ENCODE measurements at places on chromosomes 12 and 14.

- no peak for DNase-seq
These were observed 64.7 kb upstream of the ESRRB start for GRCh38 chr14:76311079-76311758.

GRCh38 chr12:113403435-113404415, at the start of gene SDS:
SDS (minus strand) TSS chr12:113403887; CDS start chr12:113399708, 4,179 bp downstream.
- peak; percentile 27 for DNase-seq

DNA sequence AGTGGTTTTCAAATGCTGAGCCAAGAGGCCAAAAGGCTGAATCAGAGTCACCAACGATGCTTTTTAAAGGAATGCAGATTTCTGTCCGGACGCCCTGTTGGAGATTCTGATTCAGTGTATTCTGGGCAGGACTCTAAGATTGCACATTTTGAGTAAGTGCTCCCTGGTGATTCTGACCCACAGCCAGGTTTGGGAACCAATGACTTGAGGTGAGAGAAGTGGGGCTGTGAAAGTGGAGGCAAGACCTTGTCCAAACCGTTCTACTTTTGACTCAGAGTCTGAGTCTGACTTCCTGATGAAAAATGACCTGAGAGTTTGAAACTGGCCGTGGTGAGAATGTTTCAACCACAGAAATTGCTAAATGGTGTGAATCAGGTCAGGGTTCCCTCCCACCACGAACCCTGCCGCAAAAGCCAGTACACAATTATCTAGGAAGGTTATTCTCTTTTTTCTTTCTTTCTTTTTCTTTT, 90.2 kb downstream of the NTN4 start:
- no peak for DNase-seq

- no peak for DNase-seq
These were observed 29.4 kb upstream of the PPP2R5C start for GRCh38 chr14:101732118-101732517.

GRCh38 chr14:89110110-89110509, 285.7 kb downstream of the TTC8 start:
- no peak for DNase-seq

DNA sequence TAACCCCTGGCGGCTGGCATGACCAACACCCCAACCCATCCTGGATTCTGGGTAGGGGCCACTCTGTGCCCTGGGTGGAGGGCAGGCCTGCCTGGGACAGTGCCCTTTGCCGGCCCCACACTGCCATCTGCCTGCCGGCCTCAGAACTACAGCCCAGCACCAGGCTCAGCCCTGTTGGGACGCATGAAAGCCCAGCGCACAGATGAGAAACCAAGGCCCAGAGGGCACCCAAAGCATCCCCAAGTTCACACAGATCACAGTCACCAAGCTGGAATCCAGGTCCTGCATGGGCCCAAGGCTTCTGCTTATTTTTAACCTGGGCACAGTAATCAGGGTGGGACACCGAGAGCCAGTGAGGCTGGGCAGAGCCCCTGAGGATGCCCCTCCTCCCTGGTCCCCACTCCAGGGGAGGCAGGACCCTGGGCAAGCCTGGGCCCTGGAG, 26.2 kb downstream of the RFLNA start:
- no peak for DNase-seq

DNA sequence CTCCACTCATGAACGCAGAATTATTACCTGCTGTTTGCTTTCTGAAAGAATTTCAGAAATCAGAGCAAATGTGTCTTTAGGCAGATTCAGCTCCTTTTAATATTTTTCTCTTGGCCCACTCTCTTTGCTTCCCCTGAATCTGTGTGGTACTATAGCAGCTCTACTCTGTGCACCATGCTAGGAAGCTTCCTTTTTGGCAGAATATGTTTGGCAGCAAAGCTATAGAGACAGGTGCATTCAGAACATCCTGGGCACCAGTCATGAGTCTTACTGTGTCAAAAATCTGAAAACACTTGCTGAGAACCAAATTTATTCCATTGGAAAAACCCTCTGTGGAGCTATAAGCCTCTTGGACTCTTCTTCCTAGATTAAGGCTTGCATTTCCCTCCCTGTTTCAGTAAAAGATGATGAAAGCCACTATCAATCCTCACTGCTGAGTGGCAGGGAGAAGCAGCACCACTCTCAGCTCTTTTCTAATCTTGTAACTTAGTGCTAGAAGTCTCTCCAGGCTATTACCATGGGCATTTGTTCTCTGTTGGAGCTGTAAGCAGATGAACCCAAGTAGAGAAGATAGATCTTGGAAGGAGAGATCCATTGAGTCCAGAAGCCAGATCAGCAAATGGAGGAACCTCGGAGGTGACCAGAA, 18.2 kb downstream of the CIPC start:
- DNase-seq = no peak

DNA sequence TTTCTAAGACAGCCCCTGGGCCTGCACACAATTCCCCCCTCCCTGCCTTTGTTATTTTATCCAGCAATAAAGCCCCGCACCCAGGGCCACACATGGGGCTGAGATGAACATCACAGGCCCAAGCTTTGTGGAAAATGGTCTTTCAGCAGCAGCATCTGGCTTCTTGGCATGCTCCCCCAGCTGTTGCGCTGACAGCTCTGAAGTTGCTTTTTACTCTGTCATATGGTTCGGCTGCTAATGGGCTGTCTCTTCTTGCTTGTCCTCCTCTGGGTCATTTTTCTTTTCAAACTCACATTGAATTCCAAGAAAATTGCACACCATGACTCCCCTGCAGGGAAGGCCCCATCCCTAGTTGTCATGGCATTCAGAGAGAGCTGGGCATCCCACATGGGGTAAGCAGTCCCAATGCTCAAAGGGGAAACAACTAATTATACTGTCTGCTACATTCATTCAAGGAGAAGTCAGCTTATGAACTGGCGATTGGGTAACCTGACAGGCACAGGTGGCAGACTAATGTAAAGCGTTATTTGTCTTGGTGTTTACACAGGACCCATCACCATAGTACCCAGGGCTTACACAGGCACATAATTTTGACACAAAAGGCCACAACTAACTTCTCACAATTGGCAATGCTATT, 74.0 kb upstream of the CDKN3 start:
- peak; percentile 53 for DNase-seq

DNA sequence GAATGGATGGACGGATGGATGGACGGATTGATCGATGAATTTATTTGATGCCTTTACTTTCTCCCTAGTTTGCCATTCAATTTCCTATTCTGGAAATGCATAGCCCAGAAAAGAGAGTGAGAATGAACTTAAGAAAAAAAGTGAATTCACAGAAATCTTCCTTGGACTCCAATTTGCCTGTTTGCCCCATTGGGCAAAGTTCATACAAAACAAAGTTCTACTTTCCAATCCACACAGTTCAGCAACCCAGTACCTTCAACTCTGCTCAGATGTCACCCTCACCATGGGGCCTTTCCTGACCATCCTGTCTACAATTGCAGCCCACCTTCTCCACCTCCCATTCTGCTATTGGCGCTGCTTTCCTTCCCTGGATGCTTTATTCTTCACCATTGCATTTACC, 8.2 kb upstream of the NUAK1 start:
- DNase-seq = no peak

DNA sequence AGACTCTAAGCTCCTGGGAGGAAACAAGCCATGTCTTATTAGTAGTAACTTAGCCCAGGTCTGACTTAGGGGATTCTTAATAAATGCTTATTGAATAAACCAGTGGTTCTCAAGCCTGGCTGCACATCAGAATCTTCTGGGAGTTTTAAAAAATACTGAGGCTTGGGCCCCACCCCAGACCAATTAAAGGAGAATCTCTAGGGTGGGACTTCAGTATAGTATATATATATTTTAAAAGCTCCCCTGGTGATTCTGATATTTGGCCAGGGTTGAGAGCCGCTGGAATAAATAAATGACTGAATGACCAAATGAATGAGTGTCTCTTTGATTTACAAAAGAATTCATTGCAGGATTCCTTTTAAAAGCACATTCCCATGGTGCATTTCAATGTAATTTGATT, 151.5 kb upstream of the GSC start:
- no peak for DNase-seq

DNA sequence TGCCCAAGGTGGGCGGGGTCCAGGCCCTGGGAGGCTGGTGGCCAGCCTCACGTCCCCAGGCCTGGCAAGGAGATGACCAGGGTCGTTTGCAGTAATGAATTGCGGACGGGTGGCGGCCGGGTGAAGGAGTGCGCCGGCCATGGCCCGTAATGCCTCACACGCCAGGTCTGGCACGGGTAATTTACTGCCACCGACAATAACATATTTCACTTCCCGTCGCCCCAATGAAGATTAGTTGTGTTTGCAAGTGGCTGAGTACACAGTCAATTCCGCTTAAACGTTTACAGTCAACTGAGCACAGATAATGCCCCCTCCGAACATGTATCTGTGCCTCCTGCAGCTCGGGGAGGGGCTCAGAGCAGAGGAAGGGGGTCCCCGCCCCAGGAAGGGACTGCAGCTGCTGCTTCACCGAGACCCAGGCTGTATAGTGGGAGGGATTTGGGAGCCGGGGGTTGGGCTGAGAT, 48.3 kb downstream of the MVK start:
- DNase-seq = no peak

- DNase-seq = no peak
These were observed 8.8 kb downstream of the VRTN start for GRCh38 chr14:74356892-74357575.

DNA sequence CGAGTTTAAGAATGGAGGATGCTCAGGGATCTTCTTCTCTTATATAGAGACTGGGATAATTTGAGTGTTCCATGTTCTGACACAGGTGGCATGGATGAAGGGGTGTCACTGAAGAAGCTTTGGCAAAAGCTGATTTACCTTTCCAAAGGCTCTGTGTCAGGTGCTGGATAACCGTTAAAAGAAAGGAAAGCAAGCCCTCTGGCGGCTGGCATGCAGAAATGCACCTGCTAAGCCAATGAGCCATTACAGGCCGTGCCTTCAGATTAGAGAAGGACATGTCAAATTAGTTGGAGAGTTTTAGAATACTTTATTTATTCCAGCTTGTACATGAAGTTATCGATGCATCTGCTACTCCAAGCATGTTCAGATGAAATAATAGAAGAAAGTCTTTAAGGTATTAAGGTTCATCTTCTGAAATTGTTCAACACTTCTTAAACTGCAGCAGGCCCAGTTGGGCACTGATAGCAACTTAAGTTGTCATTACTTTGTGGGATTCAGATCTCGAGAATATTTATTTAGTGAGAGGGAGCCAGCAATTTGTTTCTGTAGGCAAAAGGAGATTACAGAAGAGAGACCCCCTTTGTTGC, 678.2 kb downstream of the NRXN3 start:
- peak; percentile 60 for DNase-seq

DNA sequence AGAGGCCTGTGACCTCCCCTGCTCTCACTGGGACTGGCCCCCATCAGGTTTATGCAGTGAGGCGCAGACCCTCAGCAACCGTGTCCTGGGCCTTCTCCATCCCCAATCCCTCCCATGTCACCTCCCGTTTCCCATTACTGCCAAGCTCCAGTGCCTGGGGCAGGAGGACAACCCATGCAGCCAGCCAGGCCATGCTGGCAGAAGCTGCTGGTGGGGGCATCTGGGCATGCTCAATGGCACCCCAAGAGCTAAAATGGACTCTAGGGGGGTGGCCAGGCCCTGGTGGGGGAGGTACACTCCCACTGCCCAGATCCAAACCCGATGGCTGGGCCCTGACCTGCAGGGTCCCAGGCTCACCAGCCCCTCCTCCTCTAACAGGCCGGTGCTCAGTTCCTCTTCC, 20.5 kb upstream of the GPR132 start:
- DNase-seq = no peak

GRCh38 chr14:98242903-98243302, 1029.1 kb downstream of the BCL11B start:
- DNase-seq = no peak

DNA sequence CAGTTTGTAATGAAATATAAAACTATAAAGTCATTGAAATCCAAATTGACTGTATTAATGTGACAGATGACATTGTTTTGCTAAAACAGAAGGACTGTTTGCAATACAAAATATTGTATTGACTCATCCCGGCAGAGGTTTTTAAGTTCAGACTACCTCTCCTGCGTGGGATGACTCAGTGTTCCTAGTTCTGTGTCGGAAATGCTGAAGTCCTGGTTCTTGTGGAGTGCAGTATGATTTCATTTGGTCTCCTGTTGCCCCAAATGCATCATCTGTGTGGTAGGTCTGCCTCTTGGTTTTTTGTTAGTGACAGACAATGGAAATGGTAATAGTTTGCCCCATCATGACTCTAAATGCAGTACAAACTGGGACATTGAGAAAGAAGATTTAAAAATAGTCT, 27.8 kb downstream of the PELI2 start:
- no peak for DNase-seq

GRCh38 chr12:12527820-12528296, 34.8 kb downstream of the DUSP16 start:
- no peak for DNase-seq

GRCh38 chr14:75023108-75023507, 20.4 kb downstream of the EIF2B2 start:
- no peak for DNase-seq

DNA sequence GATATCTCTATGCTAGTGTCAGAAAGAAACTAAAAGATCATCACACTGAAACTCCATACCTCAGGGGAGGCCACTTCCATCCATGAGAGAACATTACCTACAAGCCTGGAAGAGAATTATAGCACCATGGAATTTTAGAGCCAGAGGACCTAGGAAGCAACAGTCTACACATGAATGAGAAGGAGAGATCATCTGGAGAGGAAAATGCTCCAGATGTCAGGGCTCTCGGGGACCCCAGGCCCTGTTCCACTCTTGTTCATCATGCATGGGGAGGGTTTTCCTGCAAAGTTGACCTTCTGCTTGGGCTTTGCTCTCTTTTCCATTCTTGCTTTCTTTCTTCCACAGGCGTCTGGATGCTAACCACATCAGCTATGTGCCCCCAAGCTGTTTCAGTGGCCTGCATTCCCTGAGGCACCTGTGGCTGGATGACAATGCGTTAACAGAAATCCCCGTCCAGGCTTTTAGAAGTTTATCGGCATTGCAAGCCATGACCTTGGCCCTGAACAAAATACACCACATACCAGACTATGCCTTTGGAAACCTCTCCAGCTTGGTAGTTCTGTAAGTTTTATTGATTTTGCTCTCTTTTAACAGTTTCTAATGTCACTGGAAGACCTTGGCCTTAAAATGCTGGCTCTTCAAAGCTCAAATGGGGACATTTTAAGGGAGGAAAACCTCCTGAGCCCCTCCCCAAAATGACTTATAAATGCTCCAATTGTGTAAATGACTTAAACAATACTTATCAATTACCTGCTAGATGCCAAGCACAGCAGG, 110.7 kb downstream of the ZFC3H1 start:
- DNase-seq = no peak

DNA sequence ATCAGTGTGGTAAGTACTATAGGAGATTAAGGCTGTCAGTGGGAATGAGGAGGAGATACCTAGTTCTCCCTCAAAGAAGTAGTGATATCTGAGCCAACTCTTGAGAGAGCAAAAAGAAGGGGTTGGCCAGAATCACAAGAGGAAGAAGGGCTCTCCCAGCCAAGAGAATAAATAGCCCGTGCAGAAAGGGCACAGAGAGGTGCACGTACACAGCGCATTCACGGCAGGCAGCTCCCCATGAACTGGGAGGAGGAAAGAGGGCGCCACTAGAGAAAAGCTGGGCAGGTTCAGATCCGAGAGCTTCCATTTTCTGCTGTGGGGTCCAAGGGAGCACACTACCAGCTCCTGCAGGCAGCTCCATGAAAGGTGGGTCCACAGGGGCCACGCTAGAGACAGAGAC, 59.9 kb downstream of the PPP2R5E start:
- DNase-seq = no peak
